T-helper 2 cell (primary cell): ENCODE measurements at places on chromosomes 16 and 17.

- no peak for DNase-seq
Measured at GRCh38 chr17:61076621-61077031, 323.0 kb upstream of the TBX2 start.

GRCh38 chr16:22874394-22874793, 60.4 kb downstream of the HS3ST2 start:
- no peak for DNase-seq

DNA sequence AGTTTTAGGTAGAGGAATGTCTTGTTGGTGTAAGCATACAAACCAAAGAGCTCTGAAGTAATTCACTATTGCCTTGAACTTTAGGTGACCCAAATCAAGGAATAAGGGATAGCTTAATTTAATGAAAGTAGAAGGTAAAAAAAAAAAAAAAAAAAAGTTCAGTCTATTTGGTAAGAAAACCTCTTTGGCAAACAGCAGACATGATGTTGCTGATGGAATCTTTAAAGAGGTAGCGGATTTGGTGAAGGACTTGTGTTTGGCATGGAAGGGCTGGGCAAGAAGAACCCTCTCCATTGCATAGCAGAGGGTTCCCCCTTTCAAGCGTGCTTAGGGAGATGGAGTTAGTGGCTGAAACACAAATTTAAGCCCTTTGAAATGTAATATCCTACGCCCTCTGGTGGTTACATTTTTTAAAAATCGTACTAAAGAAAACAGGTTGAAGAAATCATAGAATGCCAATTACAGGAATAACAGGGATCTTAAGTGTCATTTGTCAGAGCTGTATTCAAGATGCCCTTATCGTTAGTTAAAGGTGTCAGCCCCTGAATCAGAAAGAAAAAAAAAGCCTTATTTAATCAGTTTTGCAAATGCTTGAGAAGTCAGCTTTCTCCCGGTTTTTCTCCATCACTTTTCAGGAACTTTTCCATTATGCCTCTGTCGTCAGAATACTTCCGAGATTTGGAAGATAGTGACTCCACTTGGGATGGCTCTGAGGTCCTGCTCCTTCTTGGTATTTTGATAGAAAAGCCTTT, 383.1 kb downstream of the KCNJ2 start:
- DNase-seq = peak; percentile 20

- no peak for DNase-seq
Measured at GRCh38 chr17:49760296-49760695, 3.6 kb downstream of the FAM117A start.

GRCh38 chr17:37698132-37698910, 46.5 kb downstream of the HNF1B start:
- no peak for DNase-seq

DNA sequence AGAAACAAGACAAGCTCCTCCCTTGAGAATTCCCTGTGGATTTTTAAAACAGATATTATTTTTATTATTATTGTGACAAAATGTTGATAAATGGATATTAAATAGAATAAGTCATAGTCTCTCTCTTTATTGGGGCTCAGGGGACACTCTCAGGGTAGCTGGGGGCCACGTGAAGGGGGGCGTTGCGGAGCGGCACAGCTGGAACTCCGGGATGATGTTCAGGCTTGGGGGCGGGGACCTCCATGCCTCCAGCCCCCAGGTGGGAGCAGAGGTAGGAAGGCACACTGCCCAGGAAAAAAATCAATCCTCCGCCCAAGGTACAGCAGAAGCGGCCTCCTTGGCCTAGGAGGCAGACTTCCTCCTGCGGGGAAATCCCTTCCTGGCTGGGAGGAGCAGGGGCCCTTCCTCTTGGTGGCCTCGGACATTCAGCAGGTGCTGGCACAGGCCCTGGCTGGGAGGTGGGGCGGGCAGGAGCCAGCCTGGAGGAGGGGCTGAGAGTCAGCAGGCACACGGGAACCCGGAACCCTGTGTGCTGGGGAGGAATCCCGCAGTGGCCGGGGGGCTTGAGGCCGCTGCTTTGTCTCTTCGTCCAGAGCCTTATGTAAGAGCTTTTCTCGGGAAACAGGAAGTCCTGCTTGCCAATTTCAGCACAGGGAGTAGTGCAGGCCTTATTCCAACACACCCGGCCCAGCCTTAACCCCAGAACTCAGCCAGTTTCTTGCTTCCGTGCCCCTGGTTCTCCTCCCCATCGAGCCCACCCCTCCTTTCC, 591 bp upstream of the TNFSF13 start:
- DNase-seq = no peak

DNA sequence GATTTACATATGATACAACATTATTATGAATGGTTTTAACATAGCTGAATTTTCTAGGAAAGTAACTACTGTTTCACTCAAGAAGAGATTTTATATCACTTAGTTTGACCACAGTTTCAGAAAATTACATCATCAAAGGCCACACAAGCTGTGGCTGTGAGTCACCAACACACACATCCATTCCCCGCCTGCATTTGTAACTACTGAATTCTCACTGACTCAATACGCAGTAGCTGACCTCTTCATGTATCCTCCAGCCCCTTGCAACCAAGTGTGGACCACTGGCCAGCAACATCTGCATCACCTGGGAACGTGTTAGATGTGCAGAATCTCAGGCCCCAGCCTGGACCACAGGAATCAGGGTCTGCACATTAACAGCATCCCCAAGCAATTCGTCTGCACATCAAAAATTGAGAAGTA, 197.6 kb downstream of the XYLT1 start:
- DNase-seq = no peak

DNA sequence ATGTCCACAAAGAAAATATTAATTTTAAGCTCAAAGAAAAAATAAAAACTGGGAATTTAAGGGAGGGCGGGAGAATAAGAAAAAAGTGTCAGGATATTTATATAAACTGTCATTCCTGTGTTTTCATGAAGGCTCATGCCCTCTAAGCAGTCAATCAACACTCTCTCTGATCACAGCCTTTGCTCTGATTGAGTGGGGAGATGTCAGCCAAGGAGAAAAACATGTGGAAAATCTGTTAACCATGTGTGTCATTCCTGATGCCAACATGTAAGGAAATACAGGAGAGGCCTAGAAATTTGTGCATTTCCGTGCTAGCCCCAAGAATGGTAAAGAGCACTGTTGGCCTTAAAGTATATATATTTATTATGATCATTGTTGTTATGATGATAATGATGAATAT, 137.9 kb upstream of the IRX5 start:
- DNase-seq = no peak

DNA sequence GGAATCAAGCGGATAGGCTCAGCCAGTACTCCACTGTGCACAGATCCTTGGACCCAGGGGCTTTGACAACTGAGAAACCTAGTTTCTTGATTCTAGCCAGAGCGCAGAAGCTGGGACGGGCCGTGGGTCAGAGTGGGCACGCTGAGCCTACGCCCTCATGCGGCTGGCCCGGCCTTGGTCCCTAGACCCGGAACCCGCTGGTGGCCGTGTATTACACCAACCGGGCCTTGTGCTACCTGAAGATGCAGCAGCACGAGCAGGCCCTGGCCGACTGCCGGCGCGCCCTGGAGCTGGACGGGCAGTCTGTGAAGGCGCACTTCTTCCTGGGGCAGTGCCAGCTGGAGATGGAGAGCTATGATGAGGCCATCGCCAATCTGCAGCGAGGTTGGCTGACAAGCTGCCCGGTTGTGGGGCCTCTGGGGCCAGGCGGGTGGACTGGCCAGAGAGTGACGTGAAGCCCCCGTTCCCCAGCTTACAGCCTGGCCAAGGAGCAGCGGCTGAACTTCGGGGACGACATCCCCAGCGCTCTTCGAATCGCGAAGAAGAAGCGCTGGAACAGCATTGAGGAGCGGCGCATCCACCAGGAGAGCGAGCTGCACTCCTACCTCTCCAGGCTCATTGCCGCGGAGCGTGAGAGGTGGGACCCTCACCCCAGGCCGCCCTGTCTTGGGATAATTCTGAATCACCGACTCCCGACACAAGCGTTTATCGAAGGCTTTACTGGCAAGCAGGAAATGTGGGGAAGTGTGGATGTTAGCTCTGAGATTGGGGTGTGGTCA, 946 bp downstream of the STUB1 start:
- no peak for DNase-seq

DNA sequence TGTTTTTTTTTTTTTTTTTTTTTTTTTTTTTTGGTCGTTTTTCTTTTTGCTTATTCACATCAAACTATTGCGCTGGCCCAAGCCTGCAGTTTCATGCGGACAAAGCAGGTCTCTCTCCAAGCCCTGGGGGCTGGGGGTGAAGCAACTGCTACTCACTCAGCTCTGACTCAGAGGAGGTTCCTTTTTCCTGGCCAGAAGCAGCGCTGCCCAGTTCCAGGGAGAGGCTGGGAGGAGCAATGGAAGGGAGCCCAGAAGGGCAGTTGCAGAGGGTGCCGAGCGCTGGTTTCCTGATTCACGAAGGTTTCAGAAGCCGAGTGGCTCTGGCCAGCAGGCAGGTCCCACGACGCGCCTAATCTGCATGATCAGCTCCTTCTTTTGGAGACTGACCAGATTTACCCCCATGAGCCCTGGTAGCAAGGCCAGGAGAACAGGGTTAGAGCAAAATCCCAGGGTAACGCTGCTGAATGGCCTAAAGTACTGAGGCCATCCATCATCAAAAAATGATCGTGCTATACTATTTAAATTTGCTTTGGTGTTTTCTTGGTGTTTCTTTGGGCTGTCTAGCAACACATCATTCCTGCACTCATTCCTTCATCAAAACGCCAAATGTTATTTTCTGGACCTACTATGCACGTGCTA, 144.7 kb upstream of the SOX9 start:
- no peak for DNase-seq

DNA sequence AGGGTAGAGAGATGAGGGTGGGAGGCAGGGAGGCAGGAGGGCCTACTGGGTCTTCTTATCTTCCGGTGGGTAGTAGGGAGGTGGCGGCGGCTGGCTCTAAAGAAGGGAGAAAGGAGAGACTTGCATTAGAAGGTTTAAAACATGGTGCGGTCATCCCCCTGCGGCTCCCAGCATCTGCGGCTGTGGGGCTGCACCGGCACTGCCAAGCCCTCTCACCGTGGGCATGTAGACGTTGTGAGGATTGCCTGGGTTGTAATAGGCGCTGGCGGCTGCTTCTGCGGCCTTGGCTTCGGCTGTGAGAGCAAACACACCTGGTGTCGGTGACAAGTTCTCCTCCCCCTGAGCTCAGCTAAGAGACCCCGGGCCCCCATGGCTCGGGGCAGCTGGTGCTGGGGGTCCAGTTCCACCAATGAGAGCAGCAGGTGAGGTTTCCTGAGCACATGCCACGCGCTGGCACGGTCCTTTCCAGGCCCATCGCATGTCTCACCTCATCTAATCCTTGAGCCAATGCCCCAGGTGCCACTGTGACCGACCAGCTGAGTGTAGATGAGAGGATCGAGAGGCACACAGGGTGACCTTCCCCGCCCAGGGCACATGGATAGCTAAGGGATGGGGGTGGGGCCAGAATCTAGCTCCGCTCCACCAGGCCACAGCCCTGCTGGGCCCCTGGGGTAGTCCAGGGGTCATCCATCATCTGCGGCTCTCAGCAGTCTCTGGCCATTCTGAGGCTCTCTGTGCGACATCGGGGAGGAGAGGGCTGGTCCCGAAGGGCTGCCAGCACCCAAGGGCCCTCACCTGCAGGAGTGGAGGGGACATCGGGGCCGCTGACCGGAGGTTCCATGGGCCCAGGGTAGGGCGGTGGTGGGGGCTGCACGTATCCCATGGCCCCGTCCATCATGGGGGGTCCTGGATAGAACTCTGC, 2.7 kb upstream of the UNC13D start:
- DNase-seq = no peak

GRCh38 chr16:50699326-50700159, 6.1 kb downstream of the NOD2 start:
- DNase-seq = no peak

DNA sequence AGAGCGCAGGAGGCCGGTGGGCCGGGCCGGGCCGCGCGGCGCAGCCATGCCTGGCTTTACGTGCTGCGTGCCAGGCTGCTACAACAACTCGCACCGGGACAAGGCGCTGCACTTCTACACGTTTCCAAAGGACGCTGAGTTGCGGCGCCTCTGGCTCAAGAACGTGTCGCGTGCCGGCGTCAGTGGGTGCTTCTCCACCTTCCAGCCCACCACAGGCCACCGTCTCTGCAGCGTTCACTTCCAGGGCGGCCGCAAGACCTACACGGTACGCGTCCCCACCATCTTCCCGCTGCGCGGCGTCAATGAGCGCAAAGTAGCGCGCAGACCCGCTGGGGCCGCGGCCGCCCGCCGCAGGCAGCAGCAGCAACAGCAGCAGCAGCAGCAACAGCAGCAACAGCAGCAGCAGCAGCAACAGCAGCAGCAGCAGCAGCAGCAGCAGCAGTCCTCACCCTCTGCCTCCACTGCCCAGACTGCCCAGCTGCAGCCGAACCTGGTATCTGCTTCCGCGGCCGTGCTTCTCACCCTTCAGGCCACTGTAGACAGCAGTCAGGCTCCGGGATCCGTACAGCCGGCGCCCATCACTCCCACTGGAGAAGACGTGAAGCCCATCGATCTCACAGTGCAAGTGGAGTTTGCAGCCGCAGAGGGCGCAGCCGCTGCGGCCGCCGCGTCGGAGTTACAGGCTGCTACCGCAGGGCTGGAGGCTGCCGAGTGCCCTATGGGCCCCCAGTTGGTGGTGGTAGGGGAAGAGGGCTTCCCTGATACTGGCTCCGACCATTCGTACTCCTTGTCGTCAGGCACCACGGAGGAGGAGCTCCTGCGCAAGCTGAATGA, 606 bp downstream of the THAP11 start:
- peak; percentile 67 for DNase-seq

DNA sequence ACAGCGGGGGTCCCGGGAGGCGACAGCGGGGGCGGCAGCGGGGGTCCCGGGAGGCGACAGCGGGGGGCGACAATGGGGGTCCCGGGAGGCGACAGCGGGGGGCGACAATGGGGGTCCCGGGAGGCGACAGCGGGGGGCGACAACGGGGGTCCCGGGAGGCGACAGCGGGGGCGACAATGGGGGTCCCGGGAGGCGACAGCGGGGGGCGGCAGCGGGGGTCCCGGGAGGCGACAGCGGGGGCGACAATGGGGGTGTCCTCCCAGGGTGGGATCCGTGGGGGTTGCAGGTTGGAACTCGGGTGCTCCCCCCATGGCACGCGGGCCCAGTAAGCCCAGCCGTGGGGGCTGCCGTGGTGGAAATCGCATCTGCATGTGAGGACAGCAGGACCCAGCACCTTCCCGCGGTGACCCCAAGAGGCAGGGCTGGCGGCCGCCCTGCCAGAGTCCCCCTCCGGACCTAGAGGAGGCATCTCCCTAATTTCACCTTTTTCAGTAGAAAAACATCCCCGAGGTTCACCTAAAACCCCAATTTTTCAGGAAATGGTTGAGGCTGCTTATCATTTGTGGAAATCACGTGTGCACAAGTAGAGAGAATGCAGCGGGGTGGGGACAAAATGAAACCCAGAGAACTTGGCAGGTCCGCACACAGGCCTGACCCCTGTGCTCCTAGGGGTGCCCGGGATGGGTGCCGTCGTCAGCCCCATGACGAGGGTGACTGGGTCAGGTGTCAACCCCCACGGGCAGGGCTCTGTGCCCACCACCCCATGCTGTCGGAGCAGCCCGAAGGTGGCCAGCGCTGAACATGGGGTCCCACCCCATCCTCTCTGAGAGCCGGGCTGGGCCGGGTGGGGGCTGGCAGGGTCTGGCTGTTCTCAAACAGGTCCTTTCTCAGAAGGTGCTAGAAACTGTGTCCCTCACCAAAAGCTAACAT, 10.5 kb upstream of the METRNL start:
- DNase-seq = no peak

- DNase-seq = no peak
Measured at GRCh38 chr16:24977678-24978075, 37.5 kb downstream of the ARHGAP17 start.
